ENCODE measurements at places on chromosomes 13 and 19.

DNA sequence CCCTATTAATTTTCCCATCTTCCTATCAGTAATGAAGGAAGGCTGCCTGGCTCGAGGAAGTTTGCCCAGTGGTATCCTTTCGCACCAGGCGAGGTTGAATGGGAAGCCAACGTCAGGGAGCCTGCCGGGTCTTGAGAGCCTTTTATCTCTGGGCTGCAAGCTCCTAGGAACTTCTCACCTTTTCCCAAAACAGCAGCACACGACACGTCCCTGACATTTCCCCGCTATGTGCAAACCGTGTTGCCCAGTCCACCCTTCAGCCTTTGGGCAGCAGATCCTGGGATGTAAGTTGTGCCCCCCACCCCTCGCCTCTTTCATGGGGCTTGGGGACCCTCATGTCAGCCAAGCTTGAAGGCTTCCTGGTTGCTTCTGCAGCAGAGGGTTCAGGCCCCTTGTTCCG is 179.1 kb downstream of the ZNF536 start:
- DNase-seq: no peak

- no peak for DNase-seq
Observed at GRCh38 chr19:43534305-43534815, 1.4 kb downstream of the ZNF575 start.

GRCh38 chr13:76715075-76715474 is 171.1 kb downstream of the KCTD12 start:
- DNase-seq: no peak

DNA sequence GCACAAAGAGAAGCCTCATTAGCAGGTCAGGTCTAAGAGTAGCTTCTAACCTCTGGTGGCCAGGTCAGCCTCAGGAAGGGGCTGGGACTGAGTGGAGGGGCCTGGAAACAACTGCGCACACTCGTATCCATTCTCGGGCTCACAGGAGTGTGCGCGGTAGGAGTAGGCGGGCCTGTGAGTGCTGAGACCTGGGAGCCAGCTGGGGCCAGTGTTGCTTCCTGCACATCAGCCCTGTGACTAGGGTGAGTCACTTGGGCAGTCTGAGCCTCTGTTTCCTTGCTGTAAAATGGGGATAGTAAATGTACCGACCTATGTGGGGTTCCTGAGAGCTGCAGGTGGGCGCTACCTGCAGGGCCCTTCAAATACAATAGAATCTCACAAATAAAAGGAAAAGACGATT is 26.9 kb downstream of the SIN3B start:
- peak; percentile 56 for DNase-seq

GRCh38 chr13:51619614-51620013 is 35.4 kb downstream of the WDFY2 start:
- no peak for DNase-seq

DNA sequence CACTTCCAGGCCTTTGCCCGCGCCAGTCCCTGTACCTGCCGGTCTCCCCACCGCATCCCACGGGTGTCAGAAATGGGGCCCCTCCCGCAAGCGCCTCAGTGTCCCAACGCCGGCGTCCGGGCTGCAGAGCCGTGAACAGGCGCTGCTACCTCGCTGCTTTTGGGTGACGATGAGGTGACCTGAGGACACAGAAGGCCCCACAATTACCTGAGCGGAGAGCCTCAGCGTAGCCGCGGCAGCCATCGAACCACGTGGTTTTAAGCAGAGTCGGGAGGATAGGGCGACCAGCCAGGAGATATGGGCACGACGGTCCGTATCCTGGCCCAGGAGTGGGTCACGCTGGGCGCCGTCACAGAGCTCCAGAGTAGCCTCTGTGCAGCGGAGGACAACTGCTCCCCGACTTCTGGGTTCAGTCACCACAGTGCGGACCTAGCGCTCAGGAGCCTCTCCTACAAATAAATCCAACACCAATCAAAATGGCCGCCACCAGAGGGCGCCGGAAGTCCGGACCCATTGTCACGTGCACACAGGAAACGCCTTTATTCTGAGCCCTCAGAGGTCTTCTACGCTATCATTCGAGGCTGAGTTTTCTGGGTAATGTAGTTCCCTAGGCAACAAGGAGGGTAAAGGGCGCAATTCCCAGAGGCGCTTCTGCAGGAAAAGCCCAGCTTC is at the start of gene ZNF814:
Gene ZNF814, minus strand, starts transcription at position 478 of the 672 bp plus-strand sequence. Its CDS starts 235 bp downstream, at position 243.
- peak; percentile 58 for DNase-seq

DNA sequence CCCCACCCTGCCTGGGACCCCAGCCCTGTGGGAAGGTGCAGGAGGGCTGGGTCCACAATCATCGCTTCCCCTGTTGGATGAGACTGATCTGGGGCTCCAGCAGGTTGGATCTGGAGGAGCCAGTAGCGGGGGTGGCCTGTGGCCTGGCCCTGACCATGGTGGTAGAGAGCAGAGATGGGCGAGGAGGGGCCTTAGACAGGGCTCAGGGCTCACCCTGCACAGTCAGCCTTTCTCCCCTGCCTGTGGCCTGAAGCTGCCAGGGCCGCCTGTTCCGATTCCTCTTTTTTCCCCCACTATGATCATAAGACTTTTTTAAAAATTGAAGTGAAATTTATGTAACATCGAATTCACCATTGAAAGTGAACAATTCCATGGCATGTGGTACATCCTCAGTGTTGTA is 18.2 kb downstream of the SIN3B start:
- DNase-seq: no peak

- no peak for DNase-seq
Observed at GRCh38 chr13:87906411-87906810, 235.2 kb downstream of the SLITRK5 start.

- no peak for DNase-seq
Observed at GRCh38 chr13:46035066-46035465, 17.5 kb downstream of the ZC3H13 start.

DNA sequence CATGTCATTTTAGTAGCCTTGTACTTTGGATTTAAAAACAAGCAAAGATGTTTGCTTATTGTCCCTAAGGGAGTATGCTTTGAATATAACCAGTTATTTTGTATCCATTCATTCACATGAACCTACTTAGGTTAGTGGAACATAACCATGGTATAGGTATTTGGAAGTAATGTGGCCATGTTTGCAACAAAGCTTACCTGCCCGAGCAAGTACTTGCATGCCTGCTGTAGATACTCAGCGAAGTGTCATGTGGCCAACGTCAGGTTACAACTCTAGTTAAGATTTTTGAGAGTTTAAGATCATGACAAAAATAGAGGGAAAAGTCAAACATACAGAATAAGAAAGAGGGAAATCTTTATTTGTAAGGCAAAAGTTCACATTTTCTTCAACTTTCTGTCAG is 57.2 kb downstream of the COG6 start:
- DNase-seq: no peak

GRCh38 chr19:28701491-28701890 is 511.5 kb downstream of the UQCRFS1 start:
- DNase-seq: no peak

- DNase-seq: no peak
Observed at GRCh38 chr19:53864308-53864836, 3.3 kb upstream of the MYADM start.

DNA sequence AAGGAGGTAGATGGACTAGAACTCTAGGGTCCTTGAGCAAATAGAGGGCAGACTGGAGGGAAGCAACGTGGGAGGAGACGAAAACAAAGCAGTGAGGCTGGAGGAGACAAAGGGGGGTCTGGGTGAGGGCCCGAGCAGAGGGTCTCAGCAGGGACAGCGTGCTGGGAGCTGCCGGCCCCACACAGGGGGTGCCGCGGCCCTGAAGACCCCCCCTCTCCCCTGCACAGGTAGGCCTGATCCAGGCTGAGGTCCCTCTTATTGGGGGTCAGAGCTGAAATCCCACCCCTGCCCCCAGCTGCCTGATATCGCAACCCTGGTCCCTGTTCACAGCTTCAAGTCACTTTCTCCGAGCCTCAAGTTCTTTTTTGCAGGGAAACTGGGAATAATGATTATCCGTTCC is 8.7 kb downstream of the EPS8L1 start:
- no peak for DNase-seq

DNA sequence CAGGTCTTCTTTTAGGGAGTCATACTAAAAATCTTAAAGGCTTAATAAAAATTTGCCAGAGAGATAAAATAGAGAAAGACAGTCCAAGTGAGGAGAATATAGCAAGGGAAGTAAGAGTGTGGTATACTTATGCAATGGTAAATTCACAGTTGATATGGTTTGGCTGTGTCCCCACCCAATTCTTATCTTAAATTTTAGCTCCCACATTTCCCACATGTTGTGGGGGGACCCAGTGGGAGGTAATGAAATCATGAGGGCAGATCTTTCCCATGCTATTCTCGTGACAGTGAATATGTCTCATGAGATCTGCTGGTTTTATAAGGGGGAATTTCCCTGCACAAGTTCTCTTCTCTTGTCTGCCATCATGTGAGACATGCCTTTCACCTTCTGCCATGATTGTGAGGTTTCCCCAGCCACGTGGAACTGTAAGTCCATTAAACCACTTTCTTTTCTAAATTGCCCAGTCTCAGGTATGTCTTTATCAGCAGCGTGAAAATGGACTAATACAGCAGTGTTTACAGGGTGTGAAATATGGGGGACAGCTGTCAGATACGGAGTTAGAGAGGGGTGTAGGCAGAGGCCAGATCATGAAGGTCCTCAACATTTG is 115.4 kb downstream of the UGGT2 start:
- DNase-seq: no peak

GRCh38 chr13:40070357-40070756 is 414.9 kb downstream of the COG6 start:
- DNase-seq: peak; percentile 38

GRCh38 chr19:41758846-41759245 is 3.5 kb downstream of the CEACAM6 start:
- DNase-seq: no peak

DNA sequence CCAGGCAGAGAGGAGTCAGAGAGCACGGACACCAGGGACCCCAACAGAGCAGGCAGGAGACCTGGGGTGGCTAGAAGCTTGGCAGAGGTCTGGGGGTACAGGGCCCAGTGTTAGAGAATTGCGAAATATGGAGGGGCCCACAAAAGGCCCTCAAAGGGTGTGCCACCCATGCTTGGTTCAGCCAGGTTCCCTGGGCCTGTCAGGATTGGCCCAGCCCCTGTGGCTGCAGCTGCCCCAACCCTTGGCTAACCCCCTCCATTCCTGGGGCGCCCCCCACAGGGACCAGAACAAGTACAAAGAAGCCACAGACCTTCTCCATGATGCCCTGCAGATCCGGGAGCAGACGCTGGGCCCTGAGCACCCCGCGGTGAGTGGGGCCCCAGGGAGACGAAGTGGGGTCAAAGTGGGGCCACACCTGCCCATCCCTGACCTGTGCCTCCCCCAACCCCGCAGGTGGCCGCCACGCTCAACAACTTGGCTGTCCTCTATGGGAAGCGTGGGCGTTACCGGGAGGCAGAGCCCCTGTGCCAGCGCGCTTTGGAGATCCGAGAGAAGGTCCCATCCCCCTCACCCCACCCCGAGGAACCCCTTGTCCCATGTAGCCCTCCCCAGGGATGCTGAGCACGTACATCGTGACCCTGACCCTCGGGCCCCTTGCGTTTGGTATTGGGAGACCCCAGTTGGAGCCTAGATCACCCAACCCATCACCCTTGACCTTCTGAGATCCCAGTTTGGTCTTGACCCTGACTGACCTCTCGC is 8.0 kb downstream of the KLC3 start:
- no peak for DNase-seq

- no peak for DNase-seq
Observed at GRCh38 chr19:57267291-57267690, 13.0 kb upstream of the ZNF460 start.
